ENCODE measurements at places on chromosomes 16 and 17. TPM values are rescaled to one million over a fixed set of nuclear protein-coding genes. Genes with fewer than 3 reads are reported as not detected.

Gene NPIPB8
- total RNA-seq: not detected

DNA sequence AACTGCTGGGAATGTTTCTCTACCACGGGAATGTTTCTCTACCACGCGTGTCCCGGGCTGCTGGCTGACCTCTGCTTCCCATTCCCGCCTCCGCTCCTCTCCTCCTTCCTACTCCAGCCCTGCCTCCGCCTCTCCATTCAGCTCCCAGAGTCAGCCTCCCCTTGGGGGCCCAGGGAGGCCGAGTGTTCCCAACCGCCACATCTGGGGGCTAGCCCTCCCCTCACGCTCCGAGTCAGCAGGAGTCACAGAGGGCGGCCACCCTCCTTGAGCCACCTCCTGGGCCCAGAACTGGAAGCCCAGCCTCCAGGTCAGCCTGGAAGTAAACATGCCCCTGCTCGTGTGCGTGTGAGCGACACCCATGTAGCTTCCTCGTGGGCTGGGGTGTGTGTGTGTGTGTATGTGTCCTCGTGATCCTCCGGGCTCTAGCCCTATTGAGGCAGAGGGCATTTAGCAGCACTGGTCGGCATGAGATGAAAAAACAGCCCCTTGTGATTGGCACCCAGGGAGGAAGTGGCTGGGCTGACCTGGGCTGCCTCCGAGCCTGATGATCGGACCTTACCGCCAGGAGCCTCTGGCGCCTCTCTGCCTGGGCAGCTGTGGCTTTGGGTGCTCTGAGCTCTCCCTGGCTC lies 7.3 kb downstream of the CYGB start:
- H3K27ac ChIP-seq: peak overlapping the region; percentile 58
- H3K36me3 ChIP-seq: no peaks in the 10 kb centered on the region
- peaks cover 7% of the 10 kb centered on the region for H3K27me3 ChIP-seq
- DNase-seq: no peak
- no peak overlapping the region for H3K4me3 ChIP-seq

GRCh38 chr16:82703161-82703560 lies 76.4 kb downstream of the CDH13 start:
- H3K36me3 ChIP-seq: no peaks in the 10 kb centered on the region
- no peak overlapping the region for H3K27ac ChIP-seq
- DNase-seq: no peak
- peaks cover 9% of the 10 kb centered on the region for H3K27me3 ChIP-seq
- H3K4me3 ChIP-seq: no peak overlapping the region
- H3K4me1 ChIP-seq: peaks cover 7% of the 10 kb centered on the region

DNA sequence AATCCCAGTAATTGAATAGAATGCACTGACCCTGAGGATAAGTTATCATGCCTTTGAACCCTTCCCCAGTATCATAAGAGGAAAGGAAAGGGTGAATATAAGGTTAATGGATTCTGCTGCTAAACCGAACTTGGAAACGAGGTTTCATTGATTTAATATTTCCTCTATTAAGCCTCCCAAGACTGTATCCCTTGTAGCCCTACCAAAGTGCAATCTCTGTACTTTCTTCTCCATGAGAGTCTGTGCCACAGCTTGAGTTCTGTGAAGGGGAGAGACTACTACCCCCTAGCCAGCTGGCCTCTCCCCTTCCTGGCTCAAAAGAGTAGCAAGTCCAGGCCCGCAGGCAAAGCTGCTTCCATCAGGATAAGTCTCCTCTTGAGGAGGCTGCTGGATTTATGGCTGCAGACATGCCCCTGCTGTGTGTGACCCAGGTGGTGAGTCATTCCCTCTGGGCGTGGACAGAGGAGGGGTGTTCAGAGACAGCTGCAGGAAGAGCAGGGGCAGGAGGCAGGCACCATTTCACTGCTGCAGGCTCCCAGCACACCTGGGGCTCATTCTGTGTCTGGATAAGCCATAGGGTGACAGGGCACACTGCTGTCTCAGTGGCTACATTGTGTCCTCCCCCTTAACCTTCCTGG lies 58.4 kb downstream of the TOM1L2 start:
- no peaks in the 10 kb centered on the region for H3K27me3 ChIP-seq
- peaks cover 31% of the 10 kb centered on the region for H3K4me1 ChIP-seq
- H3K27ac ChIP-seq: peak overlapping the region; percentile 46

GRCh38 chr17:78305801-78306200 lies 54.1 kb downstream of the SOCS3 start:
- no peaks in the 10 kb centered on the region for H3K36me3 ChIP-seq
- H3K4me3 ChIP-seq: no peak overlapping the region
- DNase-seq: no peak
- H3K4me1 ChIP-seq: peaks cover 12% of the 10 kb centered on the region
- no peak overlapping the region for H3K27ac ChIP-seq
- H3K27me3 ChIP-seq: no peaks in the 10 kb centered on the region

All from neural crest cell (in vitro differentiated cells).